Foreskin keratinocyte (primary cell): ENCODE measurements at places on chromosomes 4 and X. TPM values are rescaled to one million over a fixed set of nuclear protein-coding genes. Genes with fewer than 3 reads are reported as not detected.

MOB1B gene
- 20.2 and 20.6 TPM in 2 replicates for total RNA-seq

HADH gene
- 35.8 and 44.0 TPM in 2 replicates for total RNA-seq

MMGT1 gene
- total RNA-seq = 23.5 and 23.8 TPM in 2 replicates

SYAP1 gene
- total RNA-seq = 19.3 and 20.1 TPM in 2 replicates

INTS12 gene
- 20.0 and 21.8 TPM in 2 replicates for total RNA-seq

DCLK2 gene
- total RNA-seq = 0.07 and 0.10 TPM in 2 replicates

TRMT2B gene
- total RNA-seq = 11.9 and 12.3 TPM in 2 replicates

CLNK gene
- not detected in 2 replicates for total RNA-seq

IGSF1 gene
- total RNA-seq = not detected in 2 replicates

ATOH1 gene
- total RNA-seq = not detected in 2 replicates

UGT2A3 gene
- not detected in 2 replicates for total RNA-seq

DCAF4L1 gene
- 0.10 and 0.11 TPM in 2 replicates for total RNA-seq

PKD2 gene
- 22.9 and 26.5 TPM in 2 replicates for total RNA-seq

ACE2 gene
- total RNA-seq = 0.07 and 0.14 TPM in 2 replicates

TMEM144 gene
- total RNA-seq = 2.6 and 3.1 TPM in 2 replicates

ZAR1 gene
- not detected in 2 replicates for total RNA-seq

PDZD4 gene
- 0.04 and 0.07 TPM in 2 replicates for total RNA-seq

PCGF3 gene
- total RNA-seq = 38.7 and 42.4 TPM in 2 replicates

PCDH19 gene
- total RNA-seq = under 0.01 TPM in 1 of 2 replicates, not detected in the other

YIPF7 gene
- not detected in 2 replicates for total RNA-seq

GLUD2 gene
- 0.17 and 0.25 TPM in 2 replicates for total RNA-seq

CHRDL1 gene
- not detected in 2 replicates for total RNA-seq
